ENCODE measurements at places on chromosomes 5 and 9.

DNA sequence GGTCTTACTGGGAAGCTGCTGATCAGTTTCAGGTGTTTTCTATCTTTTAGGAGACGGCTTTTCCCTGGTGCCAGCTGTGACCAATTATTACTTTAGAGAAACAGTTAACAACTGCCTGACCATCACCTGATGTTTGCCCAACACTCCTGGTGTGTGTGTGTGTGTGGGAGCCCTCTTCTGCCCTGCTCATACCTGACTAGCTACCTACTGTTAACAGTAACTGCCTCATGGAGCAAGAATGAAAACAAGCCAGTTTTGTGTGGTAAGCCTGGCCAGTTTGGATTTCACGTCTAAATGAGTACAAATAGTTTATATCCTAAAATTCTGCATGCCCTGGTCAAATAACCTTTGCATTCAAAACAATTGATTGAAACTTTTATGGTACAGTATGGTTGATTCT, 46.1 kb upstream of the RIOK2 start:
- DNase-seq = no peak

GRCh38 chr9:16661816-16662215, 208.7 kb downstream of the BNC2 start:
- no peak for DNase-seq

DNA sequence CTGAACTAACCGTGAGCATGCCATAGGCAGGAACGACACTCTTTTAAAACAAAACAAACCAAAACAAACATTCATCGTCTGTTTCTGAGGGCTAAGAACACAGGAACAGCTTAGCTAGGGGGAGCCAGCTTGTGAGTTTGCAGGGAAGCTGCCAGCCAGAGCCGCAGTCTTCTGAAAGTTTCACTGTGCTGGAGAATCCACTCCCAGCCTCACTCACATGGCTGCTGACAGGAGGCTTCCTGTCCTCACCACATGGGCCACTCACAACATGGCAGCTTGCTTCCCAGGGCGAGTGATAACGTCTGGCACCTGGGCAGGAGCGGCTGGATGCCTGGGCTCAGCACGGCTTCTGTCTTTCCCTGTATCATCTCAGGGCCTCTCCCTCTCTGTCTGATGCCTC, 275.2 kb downstream of the MSX2 start:
- no peak for DNase-seq

- DNase-seq = no peak
These were observed 162.0 kb upstream of the SNX2 start for GRCh38 chr5:122612901-122613300.

DNA sequence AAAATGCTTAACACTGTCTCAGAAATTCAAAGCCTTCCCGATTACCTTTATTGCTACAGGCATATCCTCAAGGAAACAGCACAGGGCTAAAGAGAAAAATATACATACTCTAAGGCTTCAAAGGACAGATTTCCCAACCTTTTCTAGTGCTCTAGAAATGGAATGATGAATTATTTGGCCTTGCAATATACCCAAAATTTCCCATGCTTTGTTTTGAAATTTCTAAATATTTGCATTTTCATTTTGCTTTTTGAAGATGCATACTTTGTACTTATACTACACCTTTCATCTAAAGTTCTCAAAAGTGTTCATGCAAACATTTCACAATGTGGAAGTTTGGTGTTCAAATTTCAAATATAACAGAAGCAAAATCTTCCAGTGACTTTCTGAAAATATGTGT, 312.7 kb upstream of the PDE4D start:
- no peak for DNase-seq

DNA sequence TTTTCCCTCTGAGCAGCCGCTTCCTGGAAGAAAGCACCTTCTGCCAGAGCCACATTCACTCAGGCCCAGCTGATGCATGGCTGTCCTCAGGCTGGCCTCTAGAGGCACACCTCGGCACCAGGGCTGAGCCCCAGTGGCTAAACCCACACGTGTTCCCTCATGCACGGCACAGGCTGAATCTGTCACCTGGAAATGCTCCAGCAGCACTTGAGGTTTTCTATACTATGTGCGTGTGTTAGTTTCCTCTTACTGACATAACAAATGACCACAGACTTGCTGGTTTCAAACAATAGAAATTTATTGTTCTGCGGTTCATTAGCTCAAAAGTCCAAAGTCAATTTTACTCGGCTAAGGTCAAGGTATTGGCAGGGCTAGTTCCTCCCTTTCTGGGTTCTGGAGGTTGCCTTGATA, 141.4 kb downstream of the LRRC70 start:
- no peak for DNase-seq

DNA sequence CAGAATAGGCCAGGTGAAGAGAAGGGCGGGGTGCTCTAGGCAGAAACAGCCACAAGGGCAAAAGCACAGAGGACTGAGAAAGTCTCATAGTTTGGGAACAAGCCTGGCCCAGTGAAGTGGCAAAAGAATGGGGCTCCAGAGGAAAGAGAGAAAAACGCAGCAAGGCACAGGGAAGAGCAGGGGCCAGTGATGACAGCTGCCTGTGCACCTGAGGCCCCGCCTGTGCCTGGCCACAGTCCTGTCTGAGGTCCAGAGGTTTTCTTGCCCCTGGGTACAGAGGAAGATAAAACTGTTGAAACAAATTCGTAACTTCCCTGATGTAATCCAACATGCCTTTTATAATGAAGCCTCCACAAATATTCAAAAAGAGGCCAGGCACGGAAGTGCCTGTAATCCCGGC, 22.0 kb downstream of the FRRS1L start:
- DNase-seq = no peak

GRCh38 chr9:88267283-88267682, 121.0 kb upstream of the SPIN1 start:
- DNase-seq = no peak

DNA sequence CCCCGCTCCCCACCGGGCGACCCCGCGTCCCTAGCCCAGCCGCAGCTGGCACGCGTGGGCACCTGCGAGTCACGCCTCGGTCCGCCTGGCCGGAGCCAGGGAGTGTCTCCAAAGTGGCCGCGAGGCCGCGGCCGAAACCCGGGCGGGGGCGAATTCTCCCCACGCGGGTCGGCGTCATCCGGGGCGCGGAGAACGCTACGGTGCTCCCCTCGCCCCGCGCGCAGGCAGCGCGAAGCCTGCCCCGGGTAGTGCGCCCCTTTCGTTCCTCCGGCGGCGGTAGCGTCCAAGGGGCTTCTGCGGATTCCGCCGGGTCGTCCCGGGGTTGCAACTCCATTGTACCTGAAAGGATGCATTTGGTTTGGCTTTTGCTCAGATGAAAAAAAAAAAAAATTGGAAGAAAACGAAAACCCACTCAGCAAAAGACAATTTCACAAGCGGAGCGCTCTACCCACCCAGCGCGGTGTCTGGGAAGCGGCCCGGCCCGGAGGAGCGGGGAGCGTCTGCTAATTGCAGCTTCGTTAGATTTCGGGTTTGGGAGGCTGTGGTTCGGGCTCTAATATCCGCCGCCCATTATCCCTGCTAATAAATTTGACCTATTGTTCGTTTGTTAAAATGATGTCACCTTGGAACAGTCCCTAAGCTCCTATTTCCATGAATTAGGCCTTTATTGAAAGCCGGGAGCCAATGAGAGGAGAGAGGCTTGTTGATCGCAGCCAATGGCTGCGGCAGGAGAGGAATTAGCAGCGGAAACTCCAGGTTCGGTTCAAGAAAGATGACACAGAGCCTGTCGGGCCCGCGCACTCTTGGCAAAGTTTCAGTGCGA, at the start of gene TLX3:
Gene TLX3 (plus strand): TSS at position 796 of the 823 bp plus-strand sequence. CDS start 118 bp downstream, outside the sequence.
- no peak for DNase-seq
